ENCODE measurements at places on chromosomes 7 and 10.

DNA sequence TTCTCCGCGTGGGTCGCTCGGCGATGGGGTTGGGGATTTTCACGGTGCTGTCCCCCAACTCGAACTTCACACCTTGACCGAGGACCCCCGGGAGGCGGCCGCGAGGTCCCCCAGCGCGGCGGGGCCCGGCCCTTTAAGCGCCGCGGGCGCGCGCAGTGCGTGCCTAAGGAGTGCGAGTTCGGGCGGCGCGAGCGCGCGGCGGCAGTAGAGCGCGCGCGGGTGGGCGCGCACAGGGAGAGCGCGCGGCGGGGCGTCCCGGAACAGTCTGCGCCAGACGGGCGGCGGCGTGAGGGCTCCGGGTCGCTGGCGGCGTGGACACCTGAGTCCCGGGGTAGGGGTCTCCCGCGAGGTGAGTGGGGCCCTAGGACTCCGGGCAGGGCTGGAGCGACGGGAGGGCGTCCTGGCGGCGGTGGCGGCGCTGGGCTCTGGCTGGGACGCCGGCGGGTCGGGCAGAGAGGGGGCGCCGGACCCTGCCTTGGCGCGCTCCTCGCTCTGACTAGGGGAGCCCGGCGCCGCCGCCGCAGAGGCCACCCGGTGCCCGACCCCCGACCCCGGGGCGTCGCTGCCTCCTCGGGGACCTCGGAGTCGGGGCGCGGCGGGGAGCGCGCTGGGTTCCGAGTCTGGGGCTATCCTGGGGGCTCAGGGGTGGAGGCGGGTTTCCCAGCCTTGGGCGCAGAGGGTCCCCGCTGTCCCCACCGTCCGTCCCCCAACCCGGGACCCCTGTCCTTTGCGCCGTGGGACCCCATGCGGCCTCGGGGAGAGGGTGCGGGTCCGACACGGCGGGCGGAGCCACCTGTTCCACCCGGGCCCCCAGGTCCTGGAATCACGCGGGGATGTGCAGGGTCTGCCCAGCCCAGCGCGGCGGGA lies at the start of gene PROSER2:
PROSER2 (plus strand) TSS at position 235 of the 867 bp plus-strand sequence. CDS start 28,722 bp downstream, outside the sequence.
- peak; percentile 61 for DNase-seq

GRCh38 chr7:119756687-119757086 lies 516.3 kb upstream of the KCND2 start:
- no peak for DNase-seq

DNA sequence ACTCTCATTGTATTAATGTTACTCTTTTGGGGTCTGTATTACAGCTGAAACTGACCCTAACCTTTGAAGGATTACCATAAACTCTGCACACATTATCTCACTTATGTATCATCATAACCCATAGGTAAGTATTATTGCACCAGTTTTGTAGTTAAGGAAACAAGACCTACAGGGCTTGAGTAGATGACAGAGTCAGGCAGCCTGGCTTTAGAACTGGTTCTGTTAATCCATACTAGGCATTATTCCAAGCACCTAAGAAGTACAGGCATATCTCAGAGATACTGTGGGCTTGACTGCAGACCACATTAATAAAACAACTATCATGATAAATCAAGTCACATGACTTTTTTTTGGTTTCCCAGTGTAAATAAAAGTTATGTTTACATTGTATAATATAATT lies 17.1 kb upstream of the AKR1B1 start:
- no peak for DNase-seq

DNA sequence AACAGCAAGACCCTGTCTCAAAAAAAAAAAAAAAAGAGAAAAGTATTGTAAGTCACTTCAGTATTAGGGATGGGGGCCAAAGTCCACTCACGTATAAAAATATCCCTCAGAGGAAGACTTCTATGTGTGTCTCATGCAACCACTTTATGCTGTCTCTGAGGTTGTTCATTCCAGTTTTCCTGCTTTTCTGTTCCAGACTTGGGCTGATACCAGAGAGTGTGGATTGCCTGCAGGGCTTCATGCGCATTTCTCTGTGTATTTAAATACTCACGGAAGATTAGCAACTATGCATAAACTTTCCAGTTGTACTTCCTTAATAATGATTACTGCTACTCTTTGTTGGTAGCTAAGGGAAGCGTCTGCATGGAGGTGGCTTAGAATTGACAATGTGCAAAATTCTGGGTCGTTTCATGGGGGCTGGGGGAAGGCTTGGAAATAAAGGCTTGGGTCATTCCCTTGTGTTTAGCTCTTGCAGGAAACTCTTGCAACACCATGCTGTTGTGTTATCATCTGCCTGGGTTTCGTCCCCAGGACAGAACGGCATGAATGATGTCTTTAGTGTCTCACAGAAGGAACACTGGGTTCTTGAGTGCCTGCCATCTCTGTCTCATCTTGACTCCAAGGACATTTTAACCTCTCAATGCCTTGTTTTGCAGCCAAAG lies 54.1 kb downstream of the KIAA1217 start:
- DNase-seq, result no peak

GRCh38 chr7:33143996-33144718 lies 14.8 kb downstream of the BBS9 start:
- DNase-seq, result peak; percentile 40

DNA sequence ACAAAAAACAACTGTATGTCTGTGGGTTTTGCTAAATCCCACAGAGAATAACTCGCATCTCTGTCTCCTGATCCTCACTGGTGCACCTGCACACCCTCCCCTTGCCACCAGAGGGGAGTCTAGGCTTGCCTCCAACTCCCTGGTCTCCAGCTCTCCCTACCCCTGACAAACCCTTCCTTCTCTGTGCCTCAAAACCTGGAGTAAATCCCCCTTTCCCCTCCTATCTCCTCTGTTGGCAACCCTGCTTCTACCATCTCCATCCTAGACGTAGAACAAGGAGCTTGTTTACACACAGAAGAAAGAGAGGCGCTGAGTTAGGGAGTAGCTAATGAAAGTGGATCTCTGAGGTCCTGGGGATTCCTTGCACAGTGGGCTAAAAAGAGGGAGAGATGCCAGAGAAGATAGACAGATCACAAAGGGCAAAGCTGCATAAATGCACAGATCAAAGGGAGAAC lies 6.0 kb downstream of the MBLAC1 start:
- DNase-seq, result peak; percentile 62

DNA sequence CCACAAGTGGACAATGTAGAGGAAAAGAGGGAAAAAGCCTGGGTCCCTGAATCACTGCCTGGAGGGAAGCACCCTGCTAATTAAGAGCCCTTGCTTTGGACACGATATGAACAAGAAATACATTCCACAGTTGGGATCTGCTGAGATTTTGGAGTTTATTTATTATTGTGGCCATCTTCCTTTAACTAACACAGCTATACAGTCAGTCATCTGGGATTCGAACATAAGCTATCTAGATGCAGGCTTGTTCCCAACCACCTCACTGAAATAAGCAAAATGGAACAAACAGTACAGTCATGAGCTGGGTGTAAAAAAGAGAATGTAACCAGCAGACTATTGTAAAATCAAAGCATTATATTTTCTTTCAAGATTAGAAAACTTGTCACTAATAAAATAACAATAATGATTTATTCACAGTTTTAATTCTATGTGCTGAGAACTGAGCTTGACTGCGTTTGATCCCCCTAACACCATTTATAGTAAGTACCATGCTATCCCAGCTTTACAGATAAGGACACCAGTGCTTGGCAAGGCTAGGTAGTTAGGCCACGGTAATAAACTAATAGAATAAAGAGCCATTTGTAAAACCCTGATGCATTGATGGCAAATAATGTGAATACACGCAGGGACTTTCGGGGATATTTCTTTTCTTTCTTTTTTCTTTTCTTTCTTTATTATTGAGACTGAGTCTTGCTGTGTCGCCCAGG lies 223.8 kb upstream of the KLF6 start:
- no peak for DNase-seq

GRCh38 chr10:30805061-30805460 lies 175.5 kb upstream of the LYZL2 start:
- no peak for DNase-seq

DNA sequence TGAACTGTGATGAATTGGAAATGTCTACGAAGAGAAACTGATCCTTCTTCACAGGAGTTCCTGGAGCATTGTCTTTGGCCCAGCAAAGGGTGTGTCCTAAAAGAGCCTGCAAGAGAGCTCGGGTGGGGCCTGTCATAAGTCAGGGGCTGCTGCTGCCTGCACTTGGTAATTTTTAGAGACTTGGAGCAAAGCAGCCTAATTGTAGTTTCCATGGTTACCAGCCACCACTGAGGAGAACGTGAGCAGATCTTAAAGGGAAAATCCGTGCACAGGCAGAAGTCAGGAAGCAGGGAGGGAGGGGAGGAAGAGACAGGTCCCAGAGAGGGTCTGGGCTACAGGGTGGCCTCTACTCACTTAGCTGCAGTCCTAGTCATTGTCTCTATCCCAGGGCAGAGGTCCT lies 463.6 kb downstream of the PLXNA4 start:
- DNase-seq, result no peak

DNA sequence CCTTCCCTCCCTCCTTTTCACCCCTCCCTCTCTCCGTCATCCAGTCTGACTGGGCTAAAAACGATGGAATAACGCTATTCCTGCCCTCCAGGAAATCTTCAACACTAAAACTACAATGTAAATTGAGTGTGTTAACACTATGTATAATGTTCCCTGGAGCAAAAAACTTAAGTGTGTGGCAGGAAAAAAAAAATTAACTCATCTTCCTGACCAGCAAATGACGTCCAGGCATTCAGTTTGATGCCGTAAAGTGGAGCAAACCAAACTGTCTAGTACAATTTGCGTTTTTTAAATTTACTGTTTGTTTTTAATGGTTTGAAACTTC lies 545 bp upstream of the MTPN start:
- DNase-seq, result no peak

DNA sequence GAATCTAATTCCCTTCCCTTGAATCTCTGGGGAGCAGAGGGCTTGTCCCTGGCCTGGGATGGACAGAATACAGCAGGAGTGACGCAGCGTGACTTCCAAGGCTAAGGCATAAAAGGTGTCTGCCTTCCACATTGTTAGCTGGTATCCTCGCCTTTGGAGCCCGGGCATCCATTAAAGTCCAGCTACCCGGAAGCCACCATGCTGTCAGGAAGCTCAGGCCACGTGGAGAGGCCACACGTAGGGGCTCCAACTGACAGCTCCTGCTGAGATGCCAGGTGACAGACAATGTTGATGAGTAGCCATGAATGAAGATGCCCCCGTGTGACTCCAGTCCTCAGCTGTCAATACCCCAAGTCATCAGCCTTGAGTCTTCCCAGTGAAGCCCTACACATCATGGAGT lies 99.9 kb downstream of the OAT start:
- no peak for DNase-seq

DNA sequence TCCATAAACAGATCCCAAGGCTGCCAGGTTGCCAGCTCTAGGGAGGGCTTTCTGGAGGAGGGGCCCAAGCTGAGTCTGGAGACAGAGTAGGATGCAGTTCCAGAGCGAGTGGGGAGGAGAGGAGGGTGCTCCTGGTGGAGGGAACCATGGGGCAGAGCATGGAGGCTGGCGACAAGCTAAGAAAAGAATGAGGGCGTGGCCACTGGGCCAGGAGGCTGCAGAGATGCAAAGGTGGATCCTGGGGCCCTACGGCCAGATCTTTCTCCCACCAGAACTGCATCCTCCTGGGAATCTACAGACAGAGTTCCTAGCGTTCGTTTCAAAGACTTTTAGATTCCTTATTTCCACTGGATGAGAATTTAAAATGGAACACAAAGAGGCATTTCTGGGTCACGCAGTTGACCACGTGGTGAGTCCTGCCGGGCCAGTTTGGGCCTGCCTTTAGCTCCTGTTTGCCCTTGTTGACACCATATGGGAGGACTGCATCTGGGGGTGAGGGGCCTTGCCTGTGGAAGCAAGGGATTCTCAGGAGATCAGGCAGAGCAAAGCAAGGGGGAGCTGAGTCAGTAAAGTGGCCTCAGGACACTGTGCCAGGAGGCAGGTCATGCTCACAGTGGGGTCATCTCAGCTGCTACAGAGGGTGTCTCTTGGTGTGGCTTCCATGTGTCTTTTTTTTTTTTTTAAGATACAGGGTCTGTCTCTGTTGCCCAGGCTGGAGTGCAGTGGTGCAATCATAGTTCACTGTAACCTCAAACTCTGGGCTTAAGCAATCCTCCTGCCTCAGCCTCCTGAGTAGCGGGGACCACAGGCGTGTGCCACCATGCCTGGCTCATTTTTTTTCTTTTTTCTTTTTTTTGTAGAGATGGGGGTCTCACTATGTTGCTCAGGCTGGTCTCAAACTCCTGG lies 137.8 kb downstream of the SH3PXD2A start:
- no peak for DNase-seq

- DNase-seq, result no peak
These were observed 1.3 kb downstream of the RFC2 start for GRCh38 chr7:74252893-74253292.

GRCh38 chr10:107650939-107651338 lies 486.4 kb upstream of the SORCS1 start:
- no peak for DNase-seq

DNA sequence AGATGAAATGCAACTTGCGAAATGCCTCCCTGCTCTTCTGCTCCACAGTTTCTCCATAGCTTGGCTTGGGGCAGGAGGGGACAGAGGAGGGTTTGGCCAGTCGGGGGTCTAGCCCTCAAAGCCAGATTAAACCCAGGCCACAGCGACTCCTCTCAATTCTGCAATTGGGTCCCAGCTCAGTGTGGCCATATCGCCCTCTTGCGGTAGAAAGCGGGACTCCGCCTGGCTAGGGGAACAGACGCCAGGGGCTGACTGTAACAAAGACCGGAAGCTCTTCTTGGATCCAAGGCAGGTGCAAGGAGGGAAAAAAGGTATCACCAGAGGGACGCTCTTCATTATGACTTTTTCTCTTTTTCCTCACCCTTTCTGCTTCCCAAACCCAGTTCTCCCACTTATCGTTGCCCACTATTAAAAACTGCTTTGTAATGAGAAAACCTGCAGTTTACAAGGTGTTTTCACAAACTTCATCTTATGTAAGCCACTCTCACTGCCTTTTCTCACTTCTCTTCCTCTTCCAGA lies 36.6 kb upstream of the TNPO3 start:
- DNase-seq, result peak; percentile 56

DNA sequence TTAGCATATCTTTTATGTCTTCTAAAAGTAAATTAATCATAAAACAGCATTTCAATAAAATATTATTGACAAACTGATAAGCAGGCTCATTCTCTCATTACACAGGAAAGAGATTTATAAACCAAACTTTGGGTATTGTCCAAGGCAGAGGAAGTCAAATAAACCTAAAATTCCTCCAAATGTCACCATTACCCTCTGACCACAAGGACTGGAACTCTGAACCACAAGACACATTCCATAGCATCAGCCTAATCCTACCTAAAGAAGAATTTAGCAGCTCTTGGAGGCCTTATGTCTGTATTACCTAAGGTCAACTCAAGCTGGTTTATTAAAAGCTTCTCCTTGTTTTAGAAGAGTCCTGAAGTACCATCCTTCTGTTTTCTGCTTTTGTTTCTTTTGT lies 82.4 kb upstream of the SLC13A1 start:
- peak; percentile 77 for DNase-seq
